ENCODE measurements at places on chromosomes 13 and 19.
A peak's percentile ranks its signal among the peaks of the same experiment; 100 is the strongest.

GRCh38 chr19:1018932-1019615, 1.8 kb downstream of the TMEM259 start:
- DNase-seq = no peak

DNA sequence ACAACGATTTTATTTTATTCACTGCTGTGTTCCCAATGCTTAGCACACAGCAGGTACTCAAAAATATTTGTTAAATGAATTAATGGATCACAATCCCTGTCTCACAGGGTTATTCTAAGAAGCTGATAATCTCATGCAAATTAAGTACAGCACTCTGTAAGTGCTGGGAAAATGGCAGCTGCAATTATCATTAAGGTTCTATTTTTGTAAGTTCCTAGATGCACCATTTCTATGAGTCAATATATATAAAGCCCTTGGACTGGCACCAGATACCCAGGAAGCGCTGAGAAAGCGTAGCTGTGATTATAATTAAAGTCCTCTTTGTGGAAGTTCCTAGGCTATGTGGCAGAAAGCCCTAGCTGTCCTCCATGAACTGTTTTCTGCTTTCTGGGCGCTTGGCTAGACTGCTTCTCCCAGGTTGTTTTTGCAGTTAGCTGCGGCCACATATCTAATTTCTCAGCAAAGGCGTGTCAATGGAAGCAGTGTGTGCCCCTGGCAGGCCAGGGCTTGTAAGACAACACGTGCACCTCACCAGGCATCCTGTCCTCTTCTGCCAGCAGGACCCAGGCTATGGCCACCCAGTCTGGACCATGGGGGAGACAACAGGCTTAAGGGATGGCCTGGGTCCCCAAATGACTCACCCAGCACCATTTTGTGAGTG, 5.2 kb upstream of the SRRM5 start:
- no peak for DNase-seq

DNA sequence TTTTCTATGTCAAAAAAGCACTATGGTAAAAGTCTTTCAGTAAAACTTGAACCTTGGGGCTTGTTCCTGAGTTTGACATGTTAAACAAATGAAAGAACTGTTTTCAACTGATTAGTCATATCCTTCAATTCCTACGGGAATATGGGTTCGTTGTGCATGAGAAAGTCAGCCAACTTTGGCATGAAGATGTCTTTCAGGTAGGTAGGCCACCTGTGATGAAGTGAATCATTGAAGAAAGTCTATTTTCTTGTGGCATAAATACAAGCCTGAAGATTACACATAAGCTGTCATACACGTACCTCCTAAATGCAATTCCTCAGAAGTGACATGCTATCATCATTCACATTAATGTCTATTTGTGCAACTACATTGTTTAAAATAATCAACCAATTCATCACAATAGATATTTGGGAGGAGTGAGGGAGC, 513.0 kb downstream of the IRS2 start:
- DNase-seq = peak; percentile 64

DNA sequence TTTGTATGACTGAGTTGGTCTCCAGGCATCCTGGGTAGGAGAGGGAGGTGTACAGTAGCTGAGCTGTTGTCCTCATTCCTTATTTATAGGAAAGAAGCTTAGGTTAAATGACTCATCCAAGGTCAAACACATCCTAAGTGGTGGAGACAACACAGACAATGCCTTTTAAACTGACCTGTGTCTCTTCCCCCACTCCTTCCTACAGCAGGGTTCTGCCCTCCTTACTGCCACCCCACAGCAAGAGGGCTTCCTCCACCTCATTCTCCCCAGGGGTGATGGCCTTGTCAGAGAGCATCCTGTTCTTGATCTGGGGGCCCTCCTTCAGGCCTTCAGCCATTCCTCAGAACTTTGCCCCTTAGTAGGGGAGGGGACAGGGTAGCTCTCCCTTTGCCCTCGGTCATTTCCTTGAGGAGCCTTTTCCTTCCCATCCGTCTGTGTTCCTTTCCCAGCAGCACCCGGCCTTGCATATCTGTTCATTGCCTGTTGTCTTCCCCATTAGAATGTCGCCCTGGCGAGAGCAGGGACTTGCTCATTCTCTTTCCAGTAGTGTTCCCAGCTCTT, 48.2 kb upstream of the GPI start:
- DNase-seq = no peak

DNA sequence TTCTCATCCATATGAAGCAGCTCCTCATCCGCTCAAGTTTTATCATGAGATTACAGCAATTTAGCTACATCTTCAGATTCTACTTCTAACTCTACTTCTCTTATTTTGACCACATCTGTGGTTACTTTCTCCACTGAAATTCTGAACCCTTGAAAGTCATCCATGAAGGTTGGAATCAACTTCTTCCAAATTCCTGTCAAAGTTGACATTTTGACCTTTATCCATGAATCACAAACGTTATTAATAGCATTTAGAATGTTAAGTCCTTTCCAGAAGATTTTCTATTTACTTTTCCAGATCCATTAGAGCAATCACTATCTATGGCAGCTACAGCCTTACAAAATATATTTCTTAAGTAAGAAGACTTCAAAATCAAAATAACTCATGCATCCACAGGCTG, 421.7 kb upstream of the GPC6 start:
- DNase-seq = peak; percentile 88

GRCh38 chr19:15337202-15337601, 4.9 kb upstream of the BRD4 start:
- no peak for DNase-seq
